ENCODE measurements at places on chromosomes 12 and 14.
A peak's percentile ranks its signal among the peaks of the same experiment; 100 is the strongest.

DNA sequence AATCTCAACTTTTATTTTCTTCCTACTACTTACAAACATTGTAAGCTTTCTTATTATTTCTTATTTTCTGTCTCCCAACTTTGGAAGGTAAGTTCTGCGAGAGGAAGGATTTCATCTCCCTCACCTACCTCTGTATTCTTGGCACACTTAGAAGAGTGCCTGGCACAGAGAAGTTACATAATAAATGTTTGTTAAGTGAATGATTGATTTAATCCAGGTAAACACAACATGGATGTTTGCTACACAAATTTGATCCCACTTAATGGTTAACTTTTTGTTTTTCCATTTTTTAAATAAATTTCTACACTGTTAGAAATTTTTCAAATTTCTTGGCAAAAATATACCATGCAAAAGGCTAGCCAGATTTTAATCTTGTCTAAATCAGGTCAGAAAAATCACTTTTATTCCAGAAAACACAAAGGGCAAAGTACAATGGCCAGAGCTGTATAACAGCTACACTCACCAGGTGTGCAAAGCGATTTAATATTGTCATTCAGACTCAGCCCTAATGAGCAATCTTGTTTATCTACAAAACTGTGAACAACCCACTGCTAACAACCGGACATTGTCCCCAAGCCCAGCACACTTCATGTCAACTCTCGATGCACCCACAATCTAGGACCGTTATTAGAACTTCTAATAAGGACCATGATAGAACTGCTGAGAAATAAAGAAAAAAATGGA, 222.1 kb upstream of the EEA1 start:
- DNase-seq = no peak

DNA sequence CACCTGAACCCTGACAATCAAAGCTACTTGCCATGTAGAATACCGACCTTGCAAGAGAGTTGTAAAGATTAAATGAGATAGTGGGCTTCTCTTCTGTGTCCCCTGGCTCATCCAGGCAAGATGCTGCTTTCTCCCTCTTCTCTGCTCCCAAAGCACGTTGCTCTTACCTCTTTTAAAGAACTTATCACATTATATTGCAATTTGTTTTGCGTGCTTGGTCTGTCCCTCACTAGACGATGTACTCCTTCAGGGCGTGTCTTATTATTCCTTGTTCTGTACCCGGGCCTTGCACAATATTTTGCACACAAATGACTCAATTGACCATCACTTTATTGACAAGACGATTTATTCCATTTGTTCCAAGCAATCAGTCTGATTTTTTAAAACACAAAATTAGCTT, 3.3 kb downstream of the DCN start:
- DNase-seq = no peak

- no peak for DNase-seq
These were observed 73.6 kb downstream of the RFLNA start for GRCh38 chr12:124368421-124369032.

DNA sequence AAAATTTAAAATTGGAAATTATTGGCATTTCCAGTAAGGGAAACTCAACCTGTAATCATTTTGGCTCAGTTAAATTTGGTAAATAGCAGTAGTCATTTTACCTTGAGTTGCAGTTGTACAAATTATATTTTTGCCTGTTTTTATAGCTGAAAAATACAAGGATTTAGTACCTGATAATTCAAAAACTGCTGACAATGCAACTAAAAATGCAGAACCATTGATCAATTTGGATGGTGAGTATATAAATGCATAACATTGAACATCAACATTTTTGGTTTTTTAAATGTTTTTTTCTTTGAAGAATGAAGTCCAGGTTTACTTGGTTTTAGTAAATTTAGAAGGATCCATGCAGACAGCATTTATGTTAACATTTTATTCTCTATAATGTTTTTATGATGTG, 9.0 kb downstream of the RTRAF start:
- DNase-seq = no peak

DNA sequence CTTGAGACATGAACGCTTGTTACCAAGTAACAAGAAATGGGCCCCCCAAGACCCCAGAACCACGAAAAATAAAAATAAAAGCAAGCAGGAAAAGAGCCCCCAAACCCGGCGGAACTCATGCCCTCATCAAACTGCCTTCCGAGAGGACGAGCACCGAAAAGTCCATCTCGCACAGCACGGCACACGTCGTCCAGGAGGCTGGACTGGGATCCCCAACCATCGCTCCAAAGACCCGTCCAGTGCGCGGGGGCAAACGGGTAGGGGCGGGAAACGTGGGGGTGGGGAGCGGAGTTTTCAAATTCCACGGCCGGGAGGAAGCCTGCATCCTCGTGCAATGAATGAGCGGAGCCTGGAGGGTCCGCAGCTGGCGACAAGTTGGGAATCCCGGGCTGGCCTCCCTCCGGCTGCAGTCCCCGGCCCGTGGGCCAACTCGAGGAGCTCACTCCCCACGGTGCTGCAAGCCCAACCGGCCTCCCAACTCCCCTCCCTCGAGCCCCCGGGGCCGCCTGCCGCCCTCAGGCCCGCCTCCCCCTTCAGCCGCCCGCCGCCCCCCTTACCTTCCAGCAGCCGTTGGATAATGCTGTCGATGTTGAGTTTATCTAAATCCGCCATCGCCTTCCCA, 484 bp downstream of the PPP1CC start:
- peak; percentile 37 for DNase-seq

DNA sequence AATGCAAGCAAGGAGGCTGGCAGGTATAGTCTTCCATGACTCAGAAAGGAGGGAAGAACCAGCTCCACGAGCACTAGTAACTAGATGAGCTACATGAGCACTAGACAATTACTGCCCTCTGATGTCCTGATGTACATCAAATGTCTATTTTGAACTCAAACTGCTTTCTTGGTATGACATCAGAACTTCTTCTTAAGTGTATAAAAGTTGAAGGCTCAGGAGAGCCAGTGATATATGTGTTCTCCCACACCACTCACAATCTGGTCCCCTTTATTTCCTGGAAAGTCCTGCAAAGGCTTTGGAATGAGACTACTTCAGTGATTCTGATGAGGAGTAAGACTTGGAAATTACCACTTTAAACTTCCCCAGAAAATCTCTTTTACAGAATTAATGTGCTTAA, 18.5 kb upstream of the DHRS7 start:
- DNase-seq = no peak

DNA sequence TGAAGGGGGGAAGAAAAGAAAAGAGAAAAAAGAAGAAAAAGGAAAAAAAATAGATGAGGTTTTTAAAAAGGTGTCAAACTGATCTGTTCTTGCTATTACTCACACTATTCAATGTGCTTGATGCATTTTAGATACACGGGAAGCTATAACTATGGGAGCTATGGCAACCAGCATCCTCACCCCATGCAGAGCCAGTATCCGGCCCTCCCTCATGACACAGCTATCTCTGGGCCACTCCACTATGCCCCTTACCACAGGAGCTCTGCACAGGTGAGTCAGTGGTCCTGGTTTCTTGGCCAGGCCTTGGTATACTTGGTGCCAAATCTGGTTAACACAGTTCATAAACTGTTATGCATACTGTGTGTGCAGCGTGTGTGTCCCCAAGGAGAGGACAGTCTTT, 24.0 kb upstream of the RIC8B start:
- no peak for DNase-seq

- no peak for DNase-seq
These were observed 43.7 kb upstream of the HECTD1 start for GRCh38 chr14:31251028-31251958.

GRCh38 chr14:78292003-78292402, 121.8 kb downstream of the NRXN3 start:
- DNase-seq = no peak

DNA sequence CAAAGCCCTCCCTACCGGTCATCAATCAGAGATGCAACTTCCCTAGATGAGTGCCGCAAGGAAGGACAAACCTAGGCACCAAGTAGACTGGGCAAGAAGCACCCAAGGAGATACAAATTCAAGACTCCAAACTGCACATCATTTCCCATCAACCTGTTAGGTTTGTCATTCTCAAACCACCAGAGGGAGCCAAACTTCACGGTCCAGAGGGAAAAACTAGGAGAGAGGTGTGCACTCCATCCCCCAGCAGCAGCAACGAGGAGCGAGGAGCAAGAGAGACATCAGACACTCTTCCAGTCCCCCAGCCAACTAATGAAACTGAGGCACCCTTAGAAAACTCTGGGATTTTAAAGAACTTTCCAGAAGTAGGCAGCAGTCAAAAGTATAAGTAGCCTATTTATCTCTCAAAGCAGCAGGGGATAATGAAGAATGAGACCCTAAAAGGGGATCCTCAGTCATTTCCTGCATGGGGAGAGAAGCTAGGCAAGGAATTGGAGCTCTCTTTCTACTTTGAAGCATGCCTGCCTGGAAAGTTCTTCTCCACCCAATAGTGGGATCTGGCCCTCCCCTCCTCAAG, 37.0 kb upstream of the NT5DC3 start:
- peak; percentile 69 for DNase-seq

DNA sequence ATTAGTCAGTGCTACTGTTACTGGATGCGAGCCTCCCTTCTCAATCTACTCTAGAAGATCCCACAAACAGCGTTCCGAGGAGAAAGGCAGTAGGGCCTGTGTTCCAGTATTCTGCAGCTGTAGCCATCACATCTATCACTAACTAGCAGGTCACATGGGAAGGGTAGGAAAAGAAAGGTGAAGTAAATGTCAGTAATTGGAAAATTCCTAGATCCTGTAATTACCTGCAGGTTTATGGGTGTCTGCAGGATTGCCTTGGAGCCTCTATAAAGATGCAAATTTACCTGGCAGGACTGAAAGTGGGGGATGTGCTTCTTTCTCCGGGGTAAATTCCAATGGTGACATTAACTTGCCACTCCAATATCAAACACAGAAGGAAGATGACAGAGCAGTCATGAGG, 77.8 kb downstream of the FERMT2 start:
- no peak for DNase-seq

DNA sequence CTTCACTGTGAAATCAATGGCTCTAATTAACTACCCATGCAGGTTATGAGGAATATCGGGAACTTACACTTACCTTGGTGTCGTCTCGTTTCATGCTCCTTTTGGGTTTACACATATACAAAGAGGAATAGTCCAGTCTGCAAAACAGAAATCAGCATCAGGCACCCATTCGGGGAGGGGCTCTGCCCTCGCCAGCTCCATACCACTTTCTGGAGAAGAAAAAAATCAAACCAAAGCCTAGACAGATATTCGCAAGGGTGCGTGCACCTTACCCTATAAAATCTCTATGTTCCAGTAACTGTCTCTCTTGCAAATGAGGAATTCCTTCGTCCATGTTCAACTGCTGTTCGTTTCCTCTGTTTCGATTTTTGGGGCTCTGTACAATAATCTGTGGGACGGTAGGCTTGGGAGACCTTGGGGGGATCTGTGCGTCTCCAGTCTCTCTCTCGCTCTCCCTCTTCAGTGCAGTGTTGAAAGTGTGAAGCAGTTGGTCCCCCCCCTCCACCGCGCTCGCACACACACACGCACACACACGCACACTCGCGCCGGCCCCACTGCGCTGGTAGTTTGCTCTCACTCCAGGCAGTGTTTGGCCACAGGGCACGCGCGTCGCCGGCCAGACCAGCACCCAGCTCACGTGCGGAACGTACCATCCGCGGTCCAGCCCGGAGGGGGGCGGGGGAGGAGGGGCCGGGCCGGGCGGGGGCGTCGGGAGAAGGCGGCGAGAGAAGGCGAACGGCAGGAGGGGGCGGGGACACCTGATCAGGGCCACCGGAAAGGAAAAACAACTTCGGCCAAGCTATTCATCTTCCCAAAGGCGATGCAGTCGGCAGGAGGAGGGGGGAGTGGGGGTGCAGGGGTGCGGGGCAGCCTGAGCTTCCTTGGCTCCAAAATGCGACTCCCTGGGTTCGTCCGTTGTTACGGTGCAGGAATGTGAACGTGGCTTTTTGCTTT, at the start of gene BHLHE41:
Gene BHLHE41 (minus strand): TSS at position 592 of the 954 bp plus-strand sequence. CDS start 258 bp downstream, at position 334.
- no peak for DNase-seq

- no peak for DNase-seq
These were observed 73.3 kb downstream of the ASCL4 start for GRCh38 chr12:107847830-107848229.

DNA sequence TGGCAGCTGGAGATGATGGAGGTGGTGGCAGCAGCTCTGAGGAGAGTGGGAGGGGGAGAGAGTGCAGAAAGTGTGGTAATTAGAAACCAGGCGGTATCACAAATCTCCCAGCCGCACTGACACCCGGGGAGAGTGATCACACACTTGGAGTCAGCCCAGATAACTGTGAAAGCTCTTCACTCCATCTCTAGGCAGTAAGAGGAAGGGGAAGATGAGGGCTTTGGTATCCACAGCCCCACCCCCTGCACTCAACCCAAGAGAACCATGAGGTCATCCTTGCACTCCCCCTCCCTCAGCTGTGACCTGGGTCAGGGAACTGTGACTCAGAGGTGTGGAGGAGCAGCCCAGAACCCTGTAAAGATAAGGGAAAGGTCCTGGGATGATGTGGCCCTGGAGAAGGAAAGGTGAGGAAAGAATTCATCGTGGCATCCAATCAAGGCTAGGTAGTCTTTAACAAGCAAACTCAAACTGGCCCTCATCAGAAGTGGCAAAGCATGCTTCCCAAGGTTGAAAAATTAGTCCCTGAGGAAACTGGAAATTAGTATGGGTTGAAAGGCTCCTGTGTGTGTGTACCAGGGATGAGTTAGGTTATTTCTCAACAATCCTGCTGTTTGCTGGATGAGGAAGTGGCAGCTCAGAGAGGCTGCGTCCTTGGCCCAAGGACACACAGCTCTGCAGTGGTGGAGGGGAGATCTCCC, 111.0 kb upstream of the LHX5 start:
- no peak for DNase-seq

- no peak for DNase-seq
These were observed 15.5 kb upstream of the CCER1 start for GRCh38 chr12:90970471-90970870.

DNA sequence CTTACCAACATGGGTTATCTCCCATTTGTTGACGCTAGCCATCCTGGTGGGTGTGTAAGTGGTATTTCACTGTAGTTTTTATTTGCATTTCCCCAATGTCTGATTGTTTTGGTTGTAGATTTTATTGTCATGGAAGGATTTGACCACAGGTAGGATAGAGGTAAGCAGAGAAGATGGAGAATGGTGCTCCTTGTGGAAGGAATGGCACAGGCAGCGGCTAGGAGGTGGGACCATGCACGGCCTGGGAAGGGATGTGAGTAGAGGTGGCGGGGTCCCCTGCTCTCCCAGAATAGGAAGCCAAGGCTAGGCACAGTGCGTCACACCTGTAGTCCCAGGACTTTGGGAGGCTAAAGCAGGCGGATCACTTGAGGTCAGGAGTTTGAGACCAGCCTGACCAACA, 41.4 kb downstream of the PHETA1 start:
- no peak for DNase-seq
